ENCODE measurements at places on chromosomes 11 and 22.

GRCh38 chr11:128421577-128422330, 165.6 kb downstream of the ETS1 start:
- no peak for DNase-seq

GRCh38 chr11:63711838-63712237, 30.5 kb downstream of the RTN3 start:
- no peak for DNase-seq

DNA sequence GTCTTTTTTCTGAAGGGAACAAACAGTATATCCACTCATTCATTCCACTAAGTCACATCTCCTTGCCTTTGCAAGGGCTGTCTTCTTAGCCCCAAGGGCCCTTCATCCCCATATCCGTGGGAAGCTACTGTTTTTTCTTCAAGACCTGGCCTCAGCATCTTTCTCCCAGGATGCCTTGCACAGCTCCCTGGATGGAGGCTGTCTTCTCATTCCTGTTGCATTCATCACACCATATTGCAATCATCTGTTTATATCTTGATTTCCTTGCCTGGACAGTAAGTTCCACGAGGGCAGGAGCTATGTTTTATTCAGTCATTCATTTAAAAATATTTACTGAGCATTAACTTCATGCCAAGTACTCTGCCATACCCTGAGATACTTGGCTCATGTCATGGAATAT, 29.3 kb upstream of the NECTIN1 start:
- DNase-seq: no peak

- no peak for DNase-seq
Observed at GRCh38 chr11:61912991-61913698, 4.2 kb downstream of the RAB3IL1 start.

GRCh38 chr22:47396105-47396504, 633.7 kb downstream of the TBC1D22A start:
- no peak for DNase-seq

GRCh38 chr11:63929616-63930015, 9.2 kb upstream of the NAA40 start:
- DNase-seq: no peak

DNA sequence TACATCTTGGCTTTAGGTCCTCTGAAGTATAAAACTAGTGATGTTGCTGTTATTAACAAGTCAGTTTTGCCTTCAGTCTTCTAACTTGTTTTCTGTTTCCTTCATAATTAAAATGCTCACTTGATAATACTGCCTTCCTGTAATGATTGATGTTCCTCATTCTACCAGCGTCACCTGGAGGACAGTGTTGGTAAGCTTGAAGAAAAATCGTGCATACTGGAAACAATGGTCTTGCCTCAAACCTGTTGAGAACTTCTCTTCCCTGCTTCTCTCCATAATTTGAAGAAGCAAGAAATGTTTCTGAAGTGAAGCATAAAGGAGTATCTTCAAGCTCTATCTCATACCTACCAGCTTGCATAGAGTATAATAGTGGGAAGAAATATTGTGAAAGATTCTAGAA, 3.0 kb downstream of the YWHAH start:
- no peak for DNase-seq

- peak; percentile 1 for DNase-seq
Observed at GRCh38 chr11:2525941-2526807, 81.4 kb downstream of the KCNQ1 start.

DNA sequence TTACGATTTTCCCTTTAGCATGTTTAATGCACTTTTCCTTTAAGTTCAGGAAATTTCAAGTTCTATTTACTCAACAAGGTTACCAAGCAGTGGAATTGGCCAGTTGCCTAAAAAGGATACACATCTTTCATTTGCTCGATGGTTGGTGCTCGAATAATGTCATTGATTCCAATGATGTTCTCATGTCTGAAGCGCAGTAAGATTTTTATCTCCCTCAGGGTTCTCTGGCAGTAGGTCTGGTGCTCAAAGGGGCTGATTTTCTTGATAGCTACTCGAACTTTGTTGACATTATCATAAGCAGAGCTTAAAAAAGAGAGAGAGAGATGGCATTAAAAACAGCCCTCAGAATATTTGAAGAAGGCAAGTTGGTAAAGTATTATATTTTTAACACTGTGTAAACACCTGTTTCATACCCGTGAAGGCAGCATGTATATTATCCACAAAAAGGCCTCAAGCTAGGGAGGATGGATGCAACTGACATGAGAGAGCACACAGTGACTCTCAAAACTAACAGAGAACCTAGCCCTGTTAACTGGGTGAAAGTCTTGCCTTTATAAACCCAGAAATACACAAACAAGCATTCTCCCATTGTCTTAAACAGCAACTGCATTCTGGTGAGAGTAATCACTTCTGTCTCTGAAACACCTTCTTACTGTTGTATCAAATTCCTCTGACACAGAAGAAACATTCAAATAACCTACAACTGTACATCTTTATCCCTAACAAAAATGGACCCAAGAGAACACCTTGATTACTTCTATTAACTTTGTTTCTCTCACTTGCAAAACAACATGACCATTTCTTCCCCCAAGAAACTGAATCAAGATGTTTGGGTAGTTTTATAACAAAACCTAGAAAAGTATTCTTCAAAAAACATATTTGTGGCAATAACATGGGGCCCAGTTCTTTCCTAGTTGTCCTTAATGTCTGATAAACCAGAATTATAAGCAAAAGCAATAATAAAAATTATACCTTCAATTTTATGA, 59.6 kb downstream of the MAPK1 start:
- DNase-seq: no peak

DNA sequence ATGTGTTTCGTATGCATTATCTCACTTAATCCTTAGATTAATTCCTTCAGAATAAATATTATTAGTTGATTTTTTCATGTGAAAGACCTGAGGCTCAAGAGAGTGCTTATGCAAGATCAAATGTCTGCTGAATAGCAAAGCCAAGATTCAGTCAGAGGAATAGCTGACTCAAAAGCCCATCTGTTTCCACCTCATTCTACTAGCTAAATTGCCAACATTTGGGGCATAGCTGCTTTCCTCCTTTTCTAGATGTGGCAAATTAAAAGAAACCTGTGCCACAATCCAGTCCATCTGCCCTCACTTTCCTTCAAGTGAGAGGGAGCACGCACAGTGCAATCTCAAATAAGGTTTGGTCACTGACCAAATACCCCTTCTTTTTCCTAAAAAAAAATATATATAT, 121.1 kb downstream of the PAX6 start:
- no peak for DNase-seq

GRCh38 chr22:47698906-47699305, 936.5 kb downstream of the TBC1D22A start:
- no peak for DNase-seq

DNA sequence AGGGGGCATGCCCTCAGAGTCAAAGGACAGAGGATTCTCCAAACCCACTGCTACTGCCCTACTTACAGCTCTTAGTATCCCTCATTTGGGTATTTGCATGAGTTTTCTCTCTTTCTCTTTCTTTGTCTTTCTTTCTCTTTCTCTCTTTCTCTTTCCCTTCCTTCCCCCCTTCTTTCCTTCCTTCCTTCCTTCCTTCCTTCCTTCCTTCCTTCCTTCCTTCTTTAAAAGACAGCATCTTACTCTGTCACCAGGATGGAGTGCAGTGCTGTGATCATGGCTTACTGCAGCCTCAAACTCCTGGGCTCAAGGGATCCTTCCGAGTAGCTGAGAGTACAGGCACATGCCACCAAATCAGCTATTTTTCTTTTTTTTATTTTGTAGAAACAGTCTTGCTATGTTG, 14.0 kb upstream of the MMP7 start:
- no peak for DNase-seq

GRCh38 chr22:49536571-49537131, 291.0 kb downstream of the BRD1 start:
- no peak for DNase-seq

DNA sequence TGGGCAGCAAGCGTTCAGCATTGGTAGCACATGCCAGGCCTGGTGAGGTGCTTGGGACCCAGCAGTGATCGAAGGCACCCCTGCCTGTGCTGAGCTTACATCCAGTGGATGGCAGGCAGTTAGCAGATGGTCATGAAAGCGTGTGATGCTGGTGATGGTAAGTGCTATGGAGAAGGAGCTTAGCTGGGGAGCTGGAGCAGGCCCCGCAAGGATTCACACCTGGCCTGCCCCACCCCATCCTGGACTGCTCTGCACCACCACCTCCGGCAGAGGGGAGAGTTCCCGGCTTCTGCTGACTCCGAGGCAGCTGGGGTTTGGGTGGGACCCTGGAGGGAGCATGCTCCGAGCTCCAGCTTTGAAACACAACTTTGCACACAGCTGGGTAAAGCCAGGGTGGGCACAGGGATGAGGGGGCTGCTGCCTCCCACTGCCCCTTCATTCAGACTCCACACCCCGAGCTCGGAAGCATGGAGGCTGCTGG, 16.2 kb downstream of the MPPED1 start:
- DNase-seq: no peak

DNA sequence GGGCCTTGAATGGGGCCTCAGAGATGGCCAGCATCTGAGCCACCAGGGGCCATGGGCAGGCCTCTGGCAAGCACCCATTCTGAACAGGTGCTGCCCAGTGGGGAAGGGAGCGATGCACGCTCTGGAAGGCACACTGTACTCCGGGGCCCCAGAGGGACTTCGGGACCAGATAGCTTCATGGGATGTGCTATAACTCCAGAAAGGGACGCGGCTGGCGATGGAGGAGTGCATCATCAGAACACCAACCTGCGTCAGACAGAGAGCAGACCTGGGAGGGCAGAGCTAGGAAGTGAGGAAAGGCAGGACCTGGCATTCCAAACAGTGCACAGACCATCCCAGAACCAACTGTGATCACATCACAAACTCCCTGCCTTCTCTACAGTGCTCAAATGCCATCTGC, 16.8 kb downstream of the DGCR2 start:
- no peak for DNase-seq

DNA sequence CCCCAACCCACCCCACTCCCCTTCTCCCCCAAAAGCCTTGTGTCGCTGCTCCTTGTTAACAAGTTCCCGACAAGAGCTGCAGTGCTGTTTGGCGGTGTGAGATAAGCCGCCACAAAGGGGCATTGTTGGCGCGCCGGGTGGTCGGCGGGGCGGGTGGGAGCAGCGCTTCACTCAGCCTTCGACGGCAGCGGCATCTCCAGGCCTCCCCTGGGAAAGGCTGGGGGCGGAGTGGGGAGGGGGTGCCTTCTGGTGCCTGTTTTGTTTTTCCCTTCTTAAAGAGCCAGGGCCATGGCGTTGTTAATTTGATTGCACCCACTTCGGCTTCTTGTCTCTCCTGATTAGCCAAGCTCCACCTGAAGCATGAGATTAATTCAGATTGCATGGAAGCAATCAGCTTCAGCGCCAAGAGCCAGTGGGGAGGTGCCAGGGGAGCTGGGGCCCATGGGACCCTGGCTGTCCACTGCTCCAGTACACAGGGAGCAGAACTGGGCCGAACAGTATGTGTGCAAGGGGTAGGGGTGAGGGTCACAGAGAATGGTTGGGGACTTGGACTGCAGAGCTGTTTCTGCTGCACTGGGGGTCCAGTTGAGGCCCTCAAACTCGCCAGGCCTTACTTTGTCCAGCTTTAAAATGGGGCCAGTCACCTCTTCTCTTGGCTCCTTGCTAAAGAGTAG, 165.1 kb downstream of the CEP164 start:
- DNase-seq: peak; percentile 68

GRCh38 chr11:27075192-27075591, 34.6 kb downstream of the BBOX1 start:
- DNase-seq: no peak

DNA sequence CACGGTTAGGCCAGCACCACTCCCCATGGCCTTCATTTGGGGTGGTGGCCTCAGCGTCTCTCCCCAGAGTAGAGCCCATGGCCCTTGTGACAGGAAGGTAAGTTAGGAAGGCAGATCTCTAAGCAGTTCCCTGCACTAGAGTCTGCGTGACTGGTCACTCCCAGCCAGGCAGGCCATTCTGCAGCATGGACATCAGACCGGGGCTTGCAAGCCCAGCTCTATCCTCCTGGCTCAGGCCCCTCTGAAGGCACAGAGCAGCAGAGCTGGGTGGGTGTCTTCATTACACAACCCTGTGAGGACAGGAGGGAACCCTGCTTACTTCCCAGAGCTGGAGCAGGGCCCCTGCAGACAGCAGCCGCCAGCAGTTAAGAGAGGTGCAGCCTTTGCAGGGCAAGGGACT, 77.3 kb downstream of the PIWIL3 start:
- DNase-seq: no peak

GRCh38 chr11:35845860-35846259, 98.0 kb upstream of the LDLRAD3 start:
- DNase-seq: no peak

DNA sequence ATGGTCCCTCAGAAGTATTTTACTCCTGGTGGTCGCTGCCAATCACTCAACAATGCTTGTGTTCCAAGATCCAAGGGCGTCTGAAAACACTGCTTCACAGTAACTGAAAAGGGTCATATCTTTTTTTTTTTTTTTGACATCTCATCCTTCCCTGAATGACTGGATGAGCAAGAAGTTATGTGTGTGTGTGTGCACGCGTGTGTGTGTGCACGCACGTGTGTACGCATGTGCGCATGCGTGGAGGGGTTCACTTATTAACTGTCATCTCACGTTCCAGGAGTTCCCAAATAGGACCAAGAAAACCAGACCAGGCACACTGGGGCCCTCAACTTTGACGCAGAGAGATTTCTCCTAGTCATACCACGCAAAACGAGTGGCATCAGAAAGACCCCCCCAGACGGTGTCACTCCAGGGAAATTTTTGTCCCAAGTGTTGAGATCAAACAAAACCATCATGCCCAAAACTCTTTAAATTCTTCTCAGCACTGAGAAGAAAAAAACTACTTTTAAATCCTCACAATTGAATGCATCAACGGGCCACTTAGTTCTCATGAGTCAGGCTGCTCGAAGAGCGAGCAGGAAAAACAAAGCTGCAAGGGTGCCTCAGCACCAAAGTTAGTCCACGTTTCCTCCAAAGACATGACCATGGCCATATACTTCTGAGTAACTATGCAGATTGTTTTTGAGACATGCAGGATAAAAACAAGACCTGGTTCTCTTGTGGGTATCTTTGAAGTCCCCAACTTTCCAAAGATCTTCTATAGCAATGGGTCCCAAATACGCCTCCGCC, 12.9 kb downstream of the MN1 start:
- DNase-seq: no peak

DNA sequence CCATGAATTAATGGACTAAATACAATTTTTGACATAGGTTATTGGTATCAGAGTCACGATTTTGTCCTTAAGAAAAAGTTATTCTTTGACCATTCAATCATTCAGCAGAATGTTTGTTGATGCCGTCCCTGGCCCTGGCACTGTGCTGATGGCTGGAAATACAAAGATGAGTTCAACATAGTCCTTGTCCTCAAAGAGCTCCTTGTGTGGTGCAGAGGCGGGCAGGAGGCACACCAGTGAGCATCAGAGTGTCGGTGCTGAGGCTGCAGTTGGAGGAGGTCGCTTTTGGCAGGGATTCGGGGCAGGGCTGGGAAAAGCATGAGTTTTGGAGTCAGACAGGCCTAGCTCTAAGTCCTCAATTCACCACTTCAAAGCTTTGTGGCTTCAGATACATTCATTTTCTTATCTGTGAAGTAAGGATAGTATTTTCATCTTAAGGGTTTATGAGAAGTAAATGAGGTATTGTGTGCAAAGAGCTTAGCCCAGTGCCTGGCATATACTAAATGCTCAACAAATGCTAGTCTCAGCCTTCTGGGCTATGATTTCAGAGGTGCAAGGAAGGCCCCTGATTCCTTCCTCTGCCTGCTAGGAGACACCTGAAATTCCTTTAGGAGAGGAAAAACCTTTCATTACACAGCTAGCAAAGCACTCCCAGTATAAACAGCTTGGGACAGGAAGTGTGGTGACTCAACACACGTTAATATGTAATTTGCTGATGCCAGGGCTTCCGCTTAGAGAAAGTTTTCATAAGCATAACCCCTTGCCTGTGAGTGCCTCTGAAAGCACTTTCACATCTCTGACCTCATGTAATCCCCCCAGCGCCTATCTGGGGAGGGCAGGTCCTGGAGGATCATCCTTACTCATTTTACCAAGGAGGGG, 113.8 kb downstream of the NECTIN1 start:
- DNase-seq: no peak

Measured in nephron progenitor cell (in vitro differentiated cells).